Mesothelial cell of epicardium (in vitro differentiated cells): ENCODE measurements at places on chromosomes 13 and 19. TPM values are rescaled to one million over a fixed set of nuclear protein-coding genes. Genes with fewer than 3 reads are reported as not detected.

DNA sequence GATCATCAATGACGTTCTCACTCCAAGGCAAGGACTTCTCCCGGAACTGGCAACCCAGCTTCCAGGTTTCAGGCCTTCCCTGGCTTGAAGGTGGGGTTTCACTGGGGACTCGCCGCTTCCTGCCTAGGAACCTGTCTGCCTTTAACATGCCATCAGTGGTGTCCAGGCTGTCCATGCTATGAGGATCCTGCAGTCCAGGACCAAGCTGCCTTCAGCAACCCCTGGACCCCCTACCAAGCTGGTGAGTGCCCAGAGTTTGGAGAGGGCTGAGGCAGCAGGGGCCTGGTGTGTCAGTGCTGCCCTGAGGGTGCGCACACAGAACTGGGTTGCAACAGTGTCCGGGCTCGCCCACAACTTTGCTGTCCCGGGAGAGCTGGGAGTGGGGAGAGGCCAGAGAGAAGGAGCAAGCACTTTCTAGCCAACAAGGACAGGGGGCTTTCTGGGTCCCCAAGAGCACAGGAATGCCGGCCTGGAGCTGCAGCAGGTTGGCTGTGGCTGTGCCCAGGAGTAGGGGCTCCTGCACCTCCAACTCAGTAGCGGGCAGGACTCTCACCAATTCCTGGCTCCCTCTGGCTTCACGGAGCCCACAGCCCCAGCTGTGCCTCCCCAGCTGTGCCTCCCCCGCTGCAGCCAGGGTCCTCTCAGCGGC lies 1563.2 kb upstream of the MIR17HG start:
- H3K4me1 ChIP-seq, result no peaks in the 10 kb centered on the region
- H3K27ac ChIP-seq, result no peak overlapping the region
- H3K4me3 ChIP-seq, result no peak overlapping the region
- DNase-seq, result no peak
- H3K36me3 ChIP-seq, result no peaks in the 10 kb centered on the region

- H3K27ac ChIP-seq, result no peak overlapping the region
- peaks cover 12% of the 10 kb centered on the region for H3K4me1 ChIP-seq
- peaks cover 8% of the 10 kb centered on the region for H3K36me3 ChIP-seq
- H3K27me3 ChIP-seq, result no peaks in the 10 kb centered on the region
- H3K4me3 ChIP-seq, result no peak overlapping the region
- DNase-seq, result no peak
These were observed 89.4 kb downstream of the PCCA start for GRCh38 chr13:100178309-100178708.

ACP4 gene
- total RNA-seq, result not detected in 3 replicates

- DNase-seq, result peak; percentile 12
- peaks cover 6% of the 10 kb centered on the region for H3K4me1 ChIP-seq
- H3K27ac ChIP-seq, result no peak overlapping the region
- H3K27me3 ChIP-seq, result no peaks in the 10 kb centered on the region
These were observed 23.8 kb downstream of the PEPD start for GRCh38 chr19:33497778-33498175.

- peaks cover 27% of the 10 kb centered on the region for H3K4me1 ChIP-seq
- no peaks in the 10 kb centered on the region for H3K36me3 ChIP-seq
- peak overlapping the region; percentile 30 for H3K4me3 ChIP-seq
These were observed 2.6 kb downstream of the RNASEH2B start for GRCh38 chr13:50911937-50912795.
